Stimulated activated CD8-positive, alpha-beta memory T cell treated with anti-CD3 and anti-CD28 coated beads, Interleukin-15, amount 100 ng/mL, for 1 hour (primary cell): ENCODE measurements at places on chromosomes 12 and 14.

- DNase-seq: no peak
These were observed 339.9 kb upstream of the RGS6 start for GRCh38 chr14:71592361-71592760.

DNA sequence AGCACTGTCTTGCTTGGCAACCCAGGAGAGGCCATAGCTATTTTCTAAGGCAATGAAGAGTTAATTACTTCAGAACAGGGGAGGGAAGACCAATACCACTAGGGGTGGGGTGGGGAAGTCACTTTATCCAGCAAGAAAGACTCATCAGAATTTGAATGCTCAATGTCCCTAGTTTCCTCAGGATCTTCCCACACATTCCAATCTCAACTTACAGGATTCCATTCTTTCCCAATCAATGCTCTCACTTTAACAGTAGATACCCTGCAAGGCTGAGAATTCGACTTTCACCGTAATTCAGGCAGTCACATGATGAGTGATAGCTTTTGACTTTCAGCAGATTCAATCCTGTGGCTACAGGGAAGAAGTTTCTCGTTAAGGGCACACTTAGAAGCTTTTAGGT is 526.6 kb upstream of the SEL1L start:
- DNase-seq: no peak

DNA sequence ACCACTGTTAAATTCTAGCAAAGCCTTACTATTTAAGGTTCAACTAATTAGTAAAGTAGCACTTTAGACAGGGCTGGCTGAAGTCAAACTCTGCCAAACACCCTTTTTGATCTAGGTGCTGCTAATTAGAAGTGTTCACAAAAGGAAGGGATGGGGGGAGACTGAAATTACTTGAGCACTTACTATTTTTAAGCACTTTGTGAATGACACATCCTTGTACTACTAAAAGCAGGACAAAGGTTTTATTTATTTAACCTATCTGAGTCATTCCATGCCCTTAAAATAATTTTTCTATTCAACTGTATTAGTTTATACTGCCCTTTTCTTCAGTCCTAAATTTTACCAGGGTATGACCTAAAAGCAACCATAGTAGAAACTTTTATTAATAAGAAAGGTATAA is 20.1 kb downstream of the MBIP start:
- no peak for DNase-seq

- no peak for DNase-seq
These were observed 4.3 kb upstream of the RAD52 start for GRCh38 chr12:953776-954175.

DNA sequence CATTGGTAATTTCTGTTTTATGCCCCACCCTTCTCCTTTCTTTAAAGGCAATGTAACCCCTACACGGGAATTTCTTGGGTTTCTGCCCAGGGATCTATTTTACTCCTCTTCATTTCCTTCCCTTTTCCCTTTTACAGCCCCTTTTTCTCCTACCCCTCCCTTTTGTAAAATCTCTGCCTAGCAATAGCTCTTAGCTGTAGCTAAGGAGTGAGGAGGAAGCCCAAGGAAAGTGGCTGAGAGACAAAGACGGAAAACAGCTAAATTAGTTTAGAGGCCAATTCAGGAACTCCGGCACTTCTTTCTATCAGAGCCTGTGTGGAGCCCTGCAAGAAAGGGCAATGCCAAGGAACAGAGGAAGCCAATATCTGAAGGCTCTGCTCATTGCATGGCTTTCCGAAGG is 40.3 kb downstream of the SOCS2 start:
- no peak for DNase-seq
